ENCODE measurements at places on chromosomes 6 and 20. TPM values are rescaled to one million over a fixed set of nuclear protein-coding genes. Genes with fewer than 3 reads are reported as not detected.

RALGAPA2 gene
- 70.0 TPM for total RNA-seq

FKBP1A gene
- total RNA-seq: 82.9 TPM

PARD6B gene
- total RNA-seq: 7.3 TPM

PSORS1C2 gene
- total RNA-seq: not detected

RGS17 gene
- total RNA-seq: 1.3 TPM

CFAP61 gene
- total RNA-seq: 3.0 TPM

CENPW gene
- 5.7 TPM for total RNA-seq

MCHR2 gene
- total RNA-seq: 0.21 TPM

GRIK2 gene
- 27.1 TPM for total RNA-seq

MOG gene
- total RNA-seq: 0.27 TPM

TAP2 gene
- 4.9 TPM for total RNA-seq

GHRH gene
- not detected for total RNA-seq

PTGIS gene
- 1.3 TPM for total RNA-seq

KHDC1L gene
- not detected for total RNA-seq

PMEPA1 gene
- 5.9 TPM for total RNA-seq

SUPT3H gene
- total RNA-seq: 38.1 TPM

KHDC1 gene
- total RNA-seq: 1.7 TPM

NAPB gene
- total RNA-seq: 61.4 TPM

TAAR2 gene
- not detected for total RNA-seq

RAET1L gene
- total RNA-seq: 3.5 TPM

NKX2-4 gene
- not detected for total RNA-seq

OR12D3 gene
- not detected for total RNA-seq

OR2B6 gene
- 0.81 TPM for total RNA-seq

ENPP5 gene
- total RNA-seq: 1.4 TPM

MYT1 gene
- 23.1 TPM for total RNA-seq

HMGN3 gene
- total RNA-seq: 171 TPM

RAMACL gene
- 2.6 TPM for total RNA-seq

EDEM2 gene
- 7.0 TPM for total RNA-seq

DEFB116 gene
- total RNA-seq: not detected

HLA-DQA2 gene
- not detected for total RNA-seq

PTK7 gene
- 44.0 TPM for total RNA-seq

SNAP25 gene
- 10.1 TPM for total RNA-seq

SLC52A3 gene
- 0.16 TPM for total RNA-seq

PROKR2 gene
- total RNA-seq: not detected

CYP21A2 gene
- total RNA-seq: 2.7 TPM

CLDN20 gene
- total RNA-seq: 2.1 TPM

PRDM13 gene
- not detected for total RNA-seq

C20orf202 gene
- total RNA-seq: 0.23 TPM

Data from motor neuron (in vitro differentiated cells).